ENCODE measurements at places on chromosomes 6 and 20.

GRCh38 chr6:110325197-110325596 lies 33.0 kb downstream of the METTL24 start:
- no peak for DNase-seq

DNA sequence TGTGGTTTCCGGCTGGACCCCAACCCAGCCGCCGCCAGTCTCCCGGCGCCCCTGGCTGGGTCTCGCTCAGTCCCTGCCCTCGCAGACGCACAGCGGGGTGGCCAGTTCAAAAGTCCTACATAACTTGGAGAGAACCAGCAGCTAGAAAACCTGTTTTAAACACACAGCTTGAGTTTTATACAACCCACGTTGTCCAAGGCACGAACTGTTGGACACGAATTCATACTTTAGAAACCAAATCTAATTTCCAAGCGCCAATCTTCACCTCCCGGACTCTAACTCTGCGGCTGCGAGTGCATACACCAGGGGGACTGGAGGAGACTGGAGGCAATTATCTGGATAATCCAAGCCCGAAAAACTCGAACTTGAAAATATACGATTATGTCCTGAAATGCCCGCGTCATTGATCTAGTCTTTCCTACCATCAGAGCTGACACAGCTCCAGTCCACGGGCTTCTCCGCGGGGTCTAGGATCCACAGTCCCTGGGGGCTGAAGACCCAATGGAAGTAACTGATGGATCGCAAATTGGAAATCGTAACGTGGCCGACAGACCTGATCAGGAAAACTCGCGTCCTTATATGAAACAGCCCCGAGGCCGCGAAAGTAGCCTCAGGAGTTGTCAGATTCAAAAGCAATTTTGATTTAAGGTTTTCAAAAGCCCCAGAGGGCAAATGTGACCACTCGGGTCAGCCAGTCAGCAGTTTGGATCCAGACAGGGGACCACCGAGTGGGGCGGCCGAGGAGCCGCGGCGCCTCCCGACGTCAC lies 843 bp upstream of the HEY2 start:
- no peak for DNase-seq

GRCh38 chr6:68468244-68468884 lies 166.7 kb upstream of the ADGRB3 start:
- DNase-seq, result no peak

GRCh38 chr20:23148731-23149570 lies 62.8 kb upstream of the CD93 start:
- DNase-seq, result no peak

- DNase-seq, result no peak
Observed at GRCh38 chr6:54613596-54613995, 233.0 kb upstream of the FAM83B start.

DNA sequence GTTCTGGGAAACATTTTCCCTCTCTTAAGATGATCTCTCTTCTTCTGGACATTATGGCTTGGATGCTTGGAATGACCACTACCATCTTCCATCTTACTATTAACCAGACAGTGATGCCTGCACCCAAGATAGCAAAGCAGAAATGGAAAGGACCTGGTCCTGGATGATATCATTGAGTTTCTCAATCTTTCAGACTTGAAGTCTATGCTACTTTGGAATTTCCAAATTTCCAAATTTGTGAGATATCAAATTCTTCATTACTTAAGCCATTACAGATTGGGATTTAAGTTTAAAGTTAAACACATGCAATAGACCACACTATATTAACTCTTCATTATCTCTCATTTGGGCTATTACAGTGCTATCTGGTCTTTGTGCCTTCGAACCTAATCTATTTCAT lies 3.7 kb upstream of the TAB2 start:
- no peak for DNase-seq

- no peak for DNase-seq
Observed at GRCh38 chr6:22424196-22424595, 127.4 kb upstream of the PRL start.

GRCh38 chr20:25020345-25020744 lies 27.8 kb upstream of the APMAP start:
- DNase-seq, result no peak

GRCh38 chr6:166712286-166713228 lies 85.5 kb upstream of the RPS6KA2 start:
- no peak for DNase-seq

DNA sequence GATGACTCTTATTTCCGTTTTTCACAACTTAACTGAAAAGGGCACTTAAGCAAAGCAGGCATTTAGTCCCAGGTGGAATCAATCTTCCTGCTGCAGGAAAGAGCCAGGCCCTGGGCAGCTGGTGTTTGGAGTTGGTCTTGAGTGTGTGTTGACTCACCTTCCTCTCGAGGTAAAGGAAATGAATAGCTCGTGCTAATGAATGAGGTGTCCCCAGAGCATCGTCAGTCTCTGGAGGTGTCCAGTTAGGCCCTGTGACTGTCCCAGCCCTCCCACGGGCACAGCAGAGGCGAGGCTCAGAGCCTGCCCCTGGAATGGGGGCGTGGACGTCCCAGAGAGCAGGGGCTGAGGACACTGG lies 277.7 kb downstream of the NRN1 start:
- no peak for DNase-seq

DNA sequence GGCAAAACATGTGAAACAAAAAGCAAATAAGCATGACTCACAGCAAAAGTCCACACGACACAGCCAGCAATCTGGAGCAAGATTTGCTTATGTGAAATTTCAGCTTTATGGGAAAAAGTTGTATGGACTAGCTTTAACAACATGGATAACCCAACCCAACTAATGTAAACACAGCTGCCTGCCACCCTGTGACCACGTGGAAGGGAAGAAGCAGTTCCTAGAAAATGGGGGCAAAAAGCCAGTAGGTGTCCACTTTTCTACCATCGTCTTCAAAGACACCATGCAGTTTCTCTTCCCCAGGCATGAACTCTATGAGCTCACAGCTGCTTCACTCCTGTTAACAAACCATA lies 425.4 kb upstream of the RNF217 start:
- no peak for DNase-seq

GRCh38 chr20:57693002-57693582 lies 16.7 kb downstream of the PMEPA1 start:
- DNase-seq, result no peak

DNA sequence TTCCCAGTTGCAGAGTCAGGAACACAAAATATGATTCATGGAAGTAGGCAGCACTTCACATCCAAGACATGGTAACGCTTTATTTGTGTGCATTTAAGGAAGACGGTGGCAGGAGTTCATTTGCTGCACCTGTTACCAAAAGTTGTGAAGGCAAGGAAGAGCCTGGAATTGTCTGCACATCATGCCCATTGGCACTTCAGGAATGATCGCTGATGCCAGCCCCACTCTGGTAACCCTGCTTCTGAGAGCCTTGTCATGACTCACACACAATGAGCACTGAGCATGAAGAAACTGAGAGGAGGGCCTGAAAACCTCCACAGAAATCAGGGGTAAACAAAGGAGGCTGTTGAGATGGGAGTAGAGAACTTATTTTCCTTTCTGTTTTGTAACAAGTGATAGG lies 181.1 kb downstream of the RPS12 start:
- no peak for DNase-seq

GRCh38 chr6:154267508-154268106 lies 89.0 kb downstream of the IPCEF1 start:
- no peak for DNase-seq

- DNase-seq, result no peak
Observed at GRCh38 chr6:143726015-143726647, 48.4 kb downstream of the PHACTR2 start.

DNA sequence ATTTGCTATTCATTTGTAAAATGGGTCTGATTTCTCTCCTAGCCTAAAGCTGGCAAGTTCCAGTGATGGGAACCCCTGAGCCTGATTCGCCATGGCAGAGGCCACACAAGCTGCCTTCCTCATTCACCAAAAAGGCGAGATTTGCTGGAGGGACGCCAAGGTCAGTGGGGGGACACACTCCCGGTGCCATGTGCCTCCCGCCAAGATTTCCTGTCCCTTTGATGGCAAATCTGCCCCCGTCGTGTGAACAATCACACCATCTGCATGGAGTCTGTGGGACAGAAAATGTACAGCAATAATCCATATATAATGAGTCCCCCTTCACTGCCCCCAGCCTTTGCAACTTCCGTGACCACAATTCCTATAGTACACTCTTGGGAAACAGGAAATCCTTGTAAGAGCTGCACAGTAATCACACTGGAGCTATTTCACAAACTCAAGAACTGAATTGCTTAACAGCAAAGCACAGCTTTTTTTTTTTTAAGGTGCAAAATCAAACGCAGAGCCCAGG lies 15.7 kb upstream of the IGF2R start:
- no peak for DNase-seq

- no peak for DNase-seq
Observed at GRCh38 chr6:149026530-149026942, 279.7 kb downstream of the UST start.

DNA sequence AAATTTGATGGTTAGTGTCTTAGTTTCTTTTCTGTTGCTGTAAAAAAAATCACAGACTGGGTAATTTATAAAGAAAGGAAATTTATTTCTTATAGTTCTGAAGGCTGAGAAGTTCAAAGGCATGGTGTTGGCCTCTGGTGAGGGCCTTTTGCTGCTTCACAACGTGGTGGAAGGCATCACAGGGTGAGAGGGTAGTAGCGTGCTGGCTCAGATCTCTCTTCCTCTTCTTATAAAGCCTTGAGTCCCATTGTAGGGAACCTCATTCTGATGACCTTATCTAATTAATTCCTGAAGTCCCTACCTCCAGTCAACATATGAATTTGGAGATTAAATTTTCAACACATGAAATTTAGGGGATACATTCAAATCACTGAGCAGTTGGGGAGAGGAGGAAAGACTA lies 62.0 kb downstream of the ARID1B start:
- no peak for DNase-seq

- DNase-seq, result no peak
Observed at GRCh38 chr6:11598687-11599086, 61.1 kb downstream of the TMEM170B start.

- no peak for DNase-seq
Observed at GRCh38 chr20:53245574-53245973, 273.4 kb downstream of the TSHZ2 start.

DNA sequence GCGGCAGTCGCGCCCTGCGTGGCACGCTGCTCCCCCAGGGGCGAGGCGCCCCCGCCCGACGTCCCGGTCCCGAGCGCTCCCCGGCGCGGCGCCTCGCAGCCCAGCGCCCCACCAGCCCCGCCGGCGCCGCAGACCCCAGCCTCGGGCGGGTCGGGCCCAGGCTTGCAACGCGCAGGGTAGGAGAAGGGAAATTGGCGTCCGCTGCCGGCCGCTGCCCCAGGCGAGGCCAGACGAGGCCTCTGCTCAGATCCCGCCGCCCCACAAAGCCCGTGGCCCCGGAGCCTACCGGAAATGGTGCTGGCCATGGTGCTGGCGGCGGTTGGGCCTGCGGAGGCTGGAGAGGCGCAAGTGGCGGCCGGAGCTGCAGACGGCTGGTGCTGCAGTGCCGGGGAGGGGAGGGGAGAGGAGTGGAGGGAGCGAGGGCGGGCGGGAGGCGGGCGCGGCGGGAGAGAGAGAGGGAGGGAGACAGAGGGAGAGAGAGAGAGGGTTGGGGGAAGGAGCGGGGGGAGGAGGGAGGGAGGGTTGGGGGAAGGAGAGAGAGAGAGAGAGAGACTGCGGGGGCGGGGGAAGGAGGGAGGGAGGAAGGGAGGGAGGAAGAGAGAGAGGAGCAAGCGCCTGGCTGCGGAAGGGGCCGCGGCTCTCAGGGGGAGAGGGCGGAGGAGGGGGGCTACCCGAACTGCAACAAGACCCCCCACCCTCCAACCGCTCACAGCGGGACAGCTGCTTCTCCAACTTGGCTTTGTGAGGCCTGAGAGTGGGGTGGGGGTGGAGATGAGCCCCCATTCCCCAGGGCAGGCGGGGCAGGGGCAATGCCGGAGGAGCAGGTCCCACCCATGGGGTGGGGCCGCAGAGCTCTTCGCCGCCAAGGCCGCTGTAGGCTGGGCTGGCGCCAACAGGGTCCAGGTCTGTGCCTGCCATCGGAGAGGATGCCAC lies at the start of gene STMN3:
TSS of gene STMN3 (minus strand) at position 384 of the 933 bp plus-strand sequence. CDS start at position 305, 79 bp downstream.
- no peak for DNase-seq
